ENCODE measurements at places on chromosomes 12 and 14.

GRCh38 chr12:8948701-8949341, 624 bp downstream of the M6PR start:
- DNase-seq: peak; percentile 21

GRCh38 chr12:45338272-45338671, 122.4 kb downstream of the ANO6 start:
- no peak for DNase-seq

- peak; percentile 70 for DNase-seq
Measured at GRCh38 chr12:122860040-122860853, 25.0 kb downstream of the HIP1R start.

GRCh38 chr12:28780096-28780495, 369.0 kb upstream of the FAR2 start:
- no peak for DNase-seq

GRCh38 chr14:52078721-52079120, 9.9 kb upstream of the NID2 start:
- no peak for DNase-seq

DNA sequence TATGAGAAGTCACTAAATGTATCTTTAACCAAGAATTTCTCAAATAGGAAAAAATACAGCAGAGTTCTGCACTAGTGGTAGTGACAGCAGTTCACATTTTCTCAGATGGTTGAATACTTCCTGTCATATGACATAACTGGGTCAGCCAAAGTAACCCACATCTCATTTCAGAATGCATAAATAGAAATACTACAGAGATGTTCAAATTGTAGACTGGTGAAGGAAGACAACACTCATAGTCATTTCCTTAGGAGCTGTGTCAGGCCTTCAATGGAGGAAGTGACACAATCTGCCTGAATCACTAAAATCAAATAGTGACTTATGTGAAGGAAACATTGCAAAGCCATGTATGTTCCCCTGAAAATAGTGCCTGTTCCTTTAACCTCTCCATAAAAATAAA, 32.4 kb downstream of the FERMT2 start:
- DNase-seq: peak; percentile 60

- no peak for DNase-seq
Measured at GRCh38 chr12:64825143-64826021, 935 bp downstream of the TBC1D30 start.

- no peak for DNase-seq
Measured at GRCh38 chr12:131333621-131334440, 377.1 kb upstream of the SFSWAP start.

DNA sequence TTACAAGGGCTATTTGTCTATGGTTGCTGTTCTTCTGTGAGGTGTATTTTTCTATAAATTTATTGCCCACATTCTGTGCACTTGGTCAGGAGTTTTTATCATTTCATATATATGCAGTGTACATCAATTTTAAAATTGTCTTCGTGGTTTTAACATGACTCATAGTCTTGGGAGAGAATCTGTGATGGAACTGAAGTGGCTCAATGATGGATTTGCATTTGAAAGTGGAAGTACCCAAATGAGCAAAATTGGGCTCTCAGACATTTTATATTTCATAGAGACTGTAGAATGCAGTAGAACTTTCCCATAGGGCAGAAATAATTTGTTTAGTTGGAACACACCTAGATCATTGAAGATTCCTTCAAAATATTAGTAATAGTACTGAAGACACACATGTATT, 1.9 kb upstream of the SCFD1 start:
- peak; percentile 4 for DNase-seq

DNA sequence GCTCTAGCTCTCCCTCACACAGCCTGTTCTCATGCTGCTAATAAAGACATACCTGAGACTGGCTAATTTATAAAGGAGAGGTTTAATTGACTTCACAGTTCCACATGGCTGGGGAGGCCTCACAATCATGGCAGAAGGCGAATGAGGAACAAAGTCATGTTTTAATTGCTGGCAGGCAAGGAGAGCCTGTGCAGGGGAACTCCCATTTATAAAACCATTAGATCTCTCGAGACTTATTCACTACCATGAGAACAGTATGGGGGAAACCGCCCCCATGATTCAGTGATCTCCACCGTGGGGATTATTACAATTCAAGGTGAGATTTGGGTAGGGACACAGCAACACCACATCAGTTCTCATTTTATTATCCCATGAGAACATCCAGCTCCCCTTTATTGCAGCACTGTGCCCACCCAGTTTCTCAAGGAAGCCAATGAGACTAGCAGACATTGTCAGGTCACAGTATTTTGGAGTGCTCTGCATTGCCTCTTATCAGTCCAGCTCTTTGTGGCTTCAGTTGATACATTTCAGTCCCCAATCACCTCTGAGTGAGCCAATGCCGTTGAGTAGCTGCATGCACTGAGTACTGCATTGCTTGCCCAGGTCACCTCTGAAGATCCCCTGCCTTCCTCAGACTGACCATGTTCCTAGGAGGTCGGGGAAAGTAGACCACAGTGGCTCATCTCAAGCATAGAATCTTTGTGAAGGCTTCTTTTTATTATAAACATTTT, 131.2 kb downstream of the CRADD start:
- DNase-seq: no peak

DNA sequence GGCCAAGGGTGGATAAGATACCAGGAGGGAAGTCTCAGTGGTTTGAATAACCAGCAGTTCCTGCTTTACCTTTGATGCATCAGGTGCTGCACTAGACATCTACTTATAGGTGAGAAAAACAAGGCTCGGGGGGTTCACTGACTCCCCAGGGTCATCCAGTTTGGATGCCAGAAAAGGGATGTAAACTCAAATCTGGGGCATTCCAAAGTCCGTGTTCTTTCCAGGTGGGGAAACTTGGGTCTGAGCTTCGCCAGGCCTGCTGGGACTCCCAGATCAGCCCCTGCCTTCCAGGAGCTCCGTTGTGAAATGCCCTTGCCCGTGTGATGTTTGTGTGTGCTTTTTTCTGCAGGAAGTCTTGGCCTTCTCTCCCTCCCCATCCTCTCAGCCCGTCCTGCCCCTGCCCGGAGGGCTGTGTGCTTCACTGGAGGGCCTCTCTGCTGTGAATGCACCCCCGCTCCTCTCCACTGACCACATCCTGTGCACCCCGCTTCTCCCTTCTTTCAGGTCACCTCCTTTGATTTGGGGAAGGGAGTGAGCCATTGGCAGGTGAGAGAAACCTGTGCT, 42.1 kb downstream of the TSPAN9 start:
- DNase-seq: no peak

GRCh38 chr12:49687941-49688340, 19.3 kb downstream of the FMNL3 start:
- DNase-seq: no peak

DNA sequence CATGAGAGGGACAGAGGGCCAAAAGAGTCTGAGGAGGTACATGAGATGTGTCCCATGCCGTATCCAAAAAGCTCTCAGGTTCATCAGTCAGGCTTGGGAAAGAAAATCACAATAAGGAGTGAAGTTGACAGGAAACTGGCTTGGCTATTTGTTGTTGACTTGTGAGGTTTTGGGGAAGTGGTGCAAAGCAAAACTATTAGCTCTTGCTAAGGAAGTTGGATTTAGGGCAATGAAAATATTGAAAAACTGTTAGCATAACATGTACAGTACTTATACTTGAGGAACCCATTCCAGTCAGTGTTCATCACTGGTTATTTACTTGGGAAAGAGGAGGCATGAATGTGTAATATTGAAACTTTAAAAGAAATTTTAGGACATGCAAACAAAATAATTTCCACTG, 145.9 kb downstream of the DUSP6 start:
- DNase-seq: no peak

- DNase-seq: no peak
Measured at GRCh38 chr14:99422228-99423010, 58.2 kb downstream of the SETD3 start.

DNA sequence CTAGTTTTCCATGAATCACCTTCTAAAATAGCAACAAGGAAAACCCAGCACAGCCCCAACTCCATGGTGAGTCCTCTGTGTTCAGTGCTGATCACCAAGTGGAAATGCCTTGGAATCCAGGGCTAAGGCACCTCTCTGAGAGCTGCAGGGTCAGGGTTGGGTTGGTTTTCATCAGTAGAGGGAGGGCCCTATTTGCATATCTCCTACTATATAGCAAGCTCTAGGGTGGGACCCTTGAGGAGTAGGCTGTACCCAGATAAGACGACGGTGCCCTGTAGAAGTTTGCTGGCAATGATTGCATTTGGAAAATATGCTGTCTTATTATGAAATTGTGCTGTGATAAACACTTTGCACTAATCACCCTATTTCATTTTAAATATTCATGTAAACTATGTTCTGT, 1011.8 kb downstream of the TMEM121 start:
- peak; percentile 31 for DNase-seq

GRCh38 chr14:100709289-100710284, 17.1 kb upstream of the DLK1 start:
- no peak for DNase-seq

GRCh38 chr12:40921563-40922163, 229.4 kb downstream of the CNTN1 start:
- no peak for DNase-seq

DNA sequence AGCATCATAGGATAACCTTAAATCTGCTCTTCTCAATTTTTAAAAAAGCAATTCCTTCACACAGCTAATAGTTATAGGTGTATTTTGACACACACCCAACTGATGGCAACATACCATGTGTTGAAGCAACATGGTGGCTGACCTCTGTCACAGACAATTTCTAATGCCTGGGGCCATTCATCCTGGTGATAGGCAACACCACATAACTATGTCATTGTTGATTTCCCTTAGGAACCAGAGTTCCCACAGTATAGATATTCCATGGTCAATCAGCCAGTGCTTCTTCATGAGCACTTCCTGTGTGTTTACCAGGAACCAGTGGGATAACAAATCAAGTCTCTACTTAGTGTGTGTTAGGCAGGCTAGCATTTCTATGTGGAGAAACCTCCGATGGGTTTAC, 88.3 kb downstream of the FIGNL2 start:
- DNase-seq: no peak

DNA sequence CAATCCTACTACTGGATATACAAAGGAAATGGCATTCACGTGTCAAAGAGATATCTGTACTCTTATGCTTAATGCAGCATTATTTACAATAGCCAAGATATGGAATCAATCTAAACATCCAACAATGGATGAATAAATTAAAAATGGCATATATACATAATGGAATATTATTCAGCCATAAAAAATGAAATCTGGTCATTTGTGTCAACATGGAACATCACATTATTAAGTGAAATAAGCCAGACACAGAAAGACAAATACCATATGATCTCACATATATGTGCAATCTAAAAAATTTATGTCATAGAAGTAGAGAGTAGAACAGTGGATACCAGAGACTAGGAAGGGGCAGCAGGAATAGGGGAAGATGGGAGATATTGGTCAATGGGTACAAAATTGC, 228.8 kb upstream of the TBX3 start:
- DNase-seq: no peak

DNA sequence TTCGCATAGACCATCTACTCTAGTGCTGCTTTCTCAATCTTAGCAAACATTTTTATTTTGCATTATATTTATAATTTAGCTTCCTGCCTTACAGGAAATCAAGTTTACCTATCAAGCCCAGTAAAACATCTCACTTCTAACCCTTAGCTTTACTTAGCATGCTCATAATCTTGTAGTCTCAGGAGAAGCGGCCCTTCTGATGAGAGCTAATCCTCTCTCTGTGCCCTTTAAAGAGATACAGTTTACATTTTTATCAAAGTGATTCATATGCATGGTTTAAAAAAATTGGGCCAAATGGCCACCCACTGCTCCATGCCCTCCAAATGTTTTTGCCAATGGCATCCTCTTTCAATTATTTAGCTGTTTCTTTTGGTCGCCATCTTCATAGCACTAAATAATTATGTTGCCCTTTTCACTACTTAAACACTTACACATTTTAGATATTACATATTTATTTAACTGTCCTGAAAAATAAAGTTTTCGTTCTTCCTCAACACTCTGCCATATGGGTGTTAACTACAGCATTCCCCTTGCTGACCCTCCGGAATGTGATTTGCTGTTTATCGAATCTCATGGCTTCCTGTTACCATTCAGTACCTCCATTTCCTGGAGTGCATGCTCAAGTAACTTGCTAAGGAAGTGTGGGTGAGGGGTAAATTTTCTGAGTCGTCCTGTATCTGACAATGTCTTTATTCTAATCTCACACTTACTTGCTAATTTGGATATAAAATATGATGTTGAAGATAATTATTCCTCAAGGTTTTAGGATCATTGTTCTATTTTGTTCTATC, 29.3 kb downstream of the YLPM1 start:
- peak; percentile 20 for DNase-seq

DNA sequence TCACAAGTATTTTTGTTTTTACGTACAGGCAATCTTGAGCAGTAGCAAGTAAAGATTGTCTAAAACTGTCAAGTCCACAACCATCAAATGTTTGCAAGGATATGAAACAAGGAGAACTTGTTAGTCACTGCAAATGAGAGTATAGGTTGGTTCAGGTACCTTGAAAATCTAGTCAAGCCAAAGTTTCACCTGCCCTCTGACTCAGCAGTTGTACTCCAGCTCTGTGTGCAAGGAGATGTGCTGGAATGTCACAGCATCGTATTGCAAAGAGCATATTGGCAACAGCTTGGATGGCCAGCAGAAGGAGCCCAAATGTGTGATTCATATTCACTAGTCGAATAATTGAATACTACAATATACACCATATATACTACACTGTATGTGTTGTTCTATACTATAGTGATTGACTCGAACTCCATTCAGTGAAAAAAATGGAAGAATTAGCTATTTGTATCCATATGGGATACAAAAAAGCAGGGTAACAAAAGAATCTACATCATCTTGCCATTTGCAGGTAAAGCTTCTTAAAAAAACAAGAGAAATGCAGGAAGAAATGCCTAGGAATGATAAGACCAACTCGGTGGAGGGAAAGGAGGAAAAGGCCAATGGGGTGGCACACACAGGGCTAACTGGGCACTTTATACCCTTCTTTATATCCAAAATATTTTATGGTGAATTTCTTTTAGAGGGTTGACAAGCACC, 44.0 kb downstream of the EID3 start:
- no peak for DNase-seq

DNA sequence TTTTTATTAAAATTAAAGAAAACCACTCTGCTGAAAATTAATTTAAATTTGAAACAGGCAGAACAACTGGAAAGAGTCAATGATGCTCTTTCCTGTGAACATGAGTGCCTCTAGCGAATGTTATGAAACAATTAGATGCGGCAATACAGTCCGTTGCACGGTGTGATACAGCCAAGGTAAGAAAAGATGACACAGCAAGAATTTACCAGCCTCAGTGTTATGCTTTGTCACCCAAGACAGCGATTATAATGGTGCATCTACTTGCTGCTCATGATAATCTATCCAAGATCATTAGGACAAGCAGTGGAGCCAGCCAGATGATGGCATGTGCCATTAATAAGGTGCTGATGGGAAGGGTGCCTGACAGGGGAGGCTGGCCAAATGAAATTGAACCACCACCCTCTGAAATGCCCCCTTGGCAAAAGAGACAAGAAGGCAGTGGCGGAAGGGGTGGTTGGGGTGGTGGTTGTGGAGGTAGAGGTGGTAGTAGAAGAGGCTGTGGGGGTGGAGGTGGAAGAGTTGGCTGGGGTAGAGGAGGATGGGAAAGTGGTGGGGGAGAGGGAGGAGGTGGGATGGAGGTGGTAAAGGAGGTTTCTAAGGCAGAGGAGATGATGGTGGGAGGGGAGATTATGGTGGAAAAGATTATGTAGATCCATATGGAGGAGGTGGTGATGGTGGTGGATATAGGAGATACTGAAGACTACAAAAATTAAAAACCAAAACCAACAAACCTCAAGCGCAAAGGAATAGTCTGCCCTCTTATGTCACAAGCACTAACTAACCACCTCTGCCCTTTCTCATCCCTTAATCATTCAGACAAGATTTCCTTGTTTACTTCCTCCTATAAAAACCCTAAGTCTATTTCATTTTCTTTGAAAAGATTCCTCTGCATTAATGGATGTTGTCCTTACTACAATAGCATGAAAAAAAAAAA, 4.0 kb upstream of the RESF1 start:
- DNase-seq: no peak
